ENCODE measurements at places on chromosomes 2 and 18.
A peak's percentile ranks its signal among the peaks of the same experiment; 100 is the strongest.

GRCh38 chr18:46715062-46715461, 41.8 kb downstream of the ST8SIA5 start:
- DNase-seq = no peak

DNA sequence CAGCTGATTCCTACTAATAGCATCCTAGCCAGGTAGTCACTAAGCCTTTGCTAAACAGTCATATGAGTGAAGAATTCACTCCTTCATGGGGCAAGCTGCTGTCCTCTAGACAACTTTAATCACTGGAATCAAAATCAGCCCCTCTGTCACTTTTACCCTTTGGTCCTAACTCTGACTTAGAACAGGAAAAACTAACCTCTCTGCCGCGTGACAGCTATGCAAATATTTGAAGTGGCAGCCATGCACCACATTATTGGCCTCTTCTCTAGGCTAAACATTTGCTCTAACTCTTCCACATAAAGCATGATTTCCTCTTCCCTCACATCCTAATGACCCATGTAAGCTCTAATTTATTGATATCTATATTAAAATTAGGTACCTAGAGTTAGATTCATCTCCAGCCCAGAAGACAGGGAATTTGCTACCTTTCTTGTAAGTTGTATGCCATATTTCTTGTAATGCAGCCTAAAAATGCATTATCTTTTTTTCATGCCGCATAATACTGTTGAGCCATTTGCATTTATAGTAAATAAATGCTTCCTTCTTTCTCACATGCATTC, 12.8 kb upstream of the ONECUT2 start:
- DNase-seq = no peak

- DNase-seq = no peak
These were observed 1.4 kb downstream of the KCNS3 start for GRCh38 chr2:17879913-17880274.

- no peak for DNase-seq
These were observed 81.6 kb downstream of the MAP2 start for GRCh38 chr2:209505410-209505809.

- no peak for DNase-seq
These were observed 155.0 kb upstream of the SRD5A2 start for GRCh38 chr2:31735716-31736115.

DNA sequence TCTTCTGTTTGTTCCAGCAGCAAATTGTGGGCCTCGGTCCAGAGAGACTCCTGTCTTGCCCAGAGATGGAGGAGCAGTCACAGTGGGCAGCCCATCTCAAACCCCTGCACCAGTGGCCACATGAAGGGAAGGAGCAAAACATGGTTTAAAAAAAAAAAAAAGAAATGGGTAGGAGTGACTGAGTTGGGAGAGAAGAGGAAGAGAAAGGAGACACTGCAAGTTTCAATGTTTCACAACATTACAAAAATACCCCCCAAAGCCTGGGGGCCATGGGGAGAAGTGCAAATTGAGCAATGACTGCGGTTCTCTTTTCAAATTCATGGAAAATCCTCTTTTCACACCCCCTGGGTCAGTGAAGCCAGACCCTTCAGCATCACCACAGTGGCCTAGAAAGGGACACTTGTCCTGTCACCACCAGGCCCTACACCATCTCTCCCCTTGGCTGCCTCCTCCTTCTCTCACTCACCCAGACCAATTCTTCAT, 117.1 kb downstream of the ZFP36L2 start:
- no peak for DNase-seq

DNA sequence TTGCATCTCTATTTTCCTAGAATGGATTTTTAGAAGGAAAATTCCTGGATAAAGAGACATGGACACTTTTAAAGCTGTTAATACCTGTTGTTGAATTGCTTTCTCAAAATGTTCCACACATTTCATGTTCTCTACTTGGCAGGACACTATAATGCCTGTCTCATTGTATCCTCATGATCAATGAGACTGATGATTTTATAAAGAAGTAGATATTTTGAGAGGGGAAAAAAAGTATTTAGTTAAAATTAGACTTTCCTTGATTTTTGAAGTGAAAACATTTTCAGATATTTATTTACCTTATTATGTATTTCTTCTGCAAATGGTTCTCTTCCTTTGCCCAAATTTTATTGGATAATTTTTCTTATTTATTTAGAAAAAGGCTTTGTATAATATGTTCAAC, 242.5 kb downstream of the MYCN start:
- DNase-seq = no peak

- DNase-seq = no peak
These were observed 33.4 kb downstream of the ZFP36L2 start for GRCh38 chr2:43192744-43193651.

- no peak for DNase-seq
These were observed 40.9 kb downstream of the STAT4 start for GRCh38 chr2:191109888-191110287.

DNA sequence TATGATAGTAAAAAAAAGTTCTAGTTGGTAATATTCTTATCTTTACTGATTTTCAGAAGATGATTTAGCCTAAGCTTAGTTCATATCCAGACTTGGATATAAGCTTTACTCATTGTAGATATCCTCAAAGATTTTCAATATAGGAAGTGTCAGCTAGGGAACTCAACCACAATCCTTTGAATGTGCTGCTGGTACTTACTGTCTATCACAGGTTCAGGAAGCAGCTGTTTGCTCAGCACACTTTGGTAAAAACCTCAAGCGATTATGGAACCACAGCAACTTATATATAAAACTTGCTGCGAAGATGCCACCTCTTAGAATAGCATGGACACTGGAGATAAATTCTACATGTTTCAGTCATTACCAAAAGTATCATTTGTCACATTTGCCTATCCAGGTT, 60.1 kb upstream of the TNFRSF11A start:
- DNase-seq = no peak

- DNase-seq = no peak
These were observed 155.4 kb downstream of the THSD7B start for GRCh38 chr2:136920652-136921333.

DNA sequence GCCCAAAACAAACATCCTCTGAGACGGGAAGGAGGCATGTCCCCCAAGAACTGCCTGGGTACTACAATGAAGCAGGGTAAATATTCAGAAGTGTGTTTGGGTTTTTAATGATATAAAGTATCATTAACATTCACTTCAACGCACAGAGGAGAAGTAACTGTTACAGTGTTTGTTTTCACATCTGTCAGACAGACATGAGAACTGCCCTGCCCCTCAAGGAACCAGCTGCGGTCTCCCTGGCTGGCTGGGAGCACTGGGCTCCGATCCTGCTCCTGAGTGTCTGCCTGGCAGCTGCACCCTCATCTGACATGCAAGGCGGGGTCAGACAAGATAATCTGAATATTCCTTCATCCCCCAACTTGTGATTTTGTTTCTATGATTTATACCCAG, 75.6 kb downstream of the MBP start:
- DNase-seq = peak; percentile 39
